WTC11 (cell line): ENCODE measurements at places on chromosomes 7 and 10. TPM values are rescaled to one million over a fixed set of nuclear protein-coding genes. Genes with fewer than 3 reads are reported as not detected.

PAPOLB gene
- 0.23 to 0.31 TPM (median 0.27 TPM) in 3 replicates for total RNA-seq

SNCG gene
- total RNA-seq, result 8.4 to 14.3 TPM (median 12.0 TPM) in 3 replicates

GPNMB gene
- total RNA-seq, result 0.57 to 1.7 TPM (median 1.1 TPM) in 3 replicates

POU6F2 gene
- total RNA-seq, result 2.9 to 3.3 TPM (median 2.9 TPM) in 3 replicates

ARHGEF5 gene
- 80.1 to 115 TPM (median 104 TPM) in 3 replicates for total RNA-seq

C10orf143 gene
- 1.4 to 1.9 TPM (median 1.6 TPM) in 3 replicates for total RNA-seq

C10orf105 gene
- 0.48 to 0.99 TPM (median 0.85 TPM) in 3 replicates for total RNA-seq

SBDS gene
- total RNA-seq, result 22.9 to 25.5 TPM (median 24.5 TPM) in 3 replicates

DYNC1I1 gene
- total RNA-seq, result 2.8 to 3.4 TPM (median 3.3 TPM) in 3 replicates

PRKAR1B gene
- total RNA-seq, result 40.8 to 44.1 TPM (median 43.6 TPM) in 3 replicates

SVOPL gene
- total RNA-seq, result 1.9 to 2.7 TPM (median 2.2 TPM) in 3 replicates

HOXA4 gene
- not detected in 3 replicates for total RNA-seq

OLAH gene
- not detected in 3 replicates for total RNA-seq

MSMB gene
- total RNA-seq, result not detected in 3 replicates

UNCX gene
- not detected in 3 replicates for total RNA-seq

TMEM225B gene
- total RNA-seq, result 0.78 to 0.81 TPM (median 0.78 TPM) in 3 replicates

GARIN1A gene
- 0.14 to 0.15 TPM in 2 of 3 replicates, not detected in the other for total RNA-seq

CACNB2 gene
- total RNA-seq, result 3.2 to 4.4 TPM (median 3.3 TPM) in 3 replicates

SAP25 gene
- 9.3 to 11.7 TPM (median 9.7 TPM) in 3 replicates for total RNA-seq

FHIP2A gene
- total RNA-seq, result 14.3 to 15.5 TPM (median 14.6 TPM) in 3 replicates

SMKR1 gene
- total RNA-seq, result 0.23 to 0.50 TPM (median 0.34 TPM) in 3 replicates

VSTM2A gene
- 0.57 to 2.0 TPM (median 0.98 TPM) in 3 replicates for total RNA-seq

INHBA gene
- total RNA-seq, result 0.16 to 1.0 TPM (median 0.44 TPM) in 3 replicates

CLDN12 gene
- total RNA-seq, result 39.4 to 47.5 TPM (median 44.1 TPM) in 3 replicates

CFAP70 gene
- 0.31 to 0.73 TPM (median 0.39 TPM) in 3 replicates for total RNA-seq

LLCFC1 gene
- total RNA-seq, result not detected in 3 replicates

BLNK gene
- total RNA-seq, result not detected in 3 replicates

ANKRD61 gene
- not detected in 3 replicates for total RNA-seq

STARD3NL gene
- total RNA-seq, result 30.6 to 33.1 TPM (median 32.2 TPM) in 3 replicates

DYDC2 gene
- total RNA-seq, result 1.9 to 3.3 TPM (median 2.4 TPM) in 3 replicates

ABCF2 gene
- 41.3 to 43.7 TPM (median 43.5 TPM) in 3 replicates for total RNA-seq

SMO gene
- 56.9 to 61.4 TPM (median 60.3 TPM) in 3 replicates for total RNA-seq

LRMDA gene
- total RNA-seq, result 0.48 to 0.92 TPM (median 0.78 TPM) in 3 replicates

PCLO gene
- 2.0 to 4.2 TPM (median 3.0 TPM) in 3 replicates for total RNA-seq

CRTAC1 gene
- 1.1 to 1.7 TPM (median 1.2 TPM) in 3 replicates for total RNA-seq

ZP3 gene
- 1.8 to 9.3 TPM (median 3.3 TPM) in 3 replicates for total RNA-seq

CDC14C gene
- total RNA-seq, result 0.07 TPM in 1 of 3 replicates, not detected in the others

TEX47 gene
- total RNA-seq, result not detected in 3 replicates

VSIR gene
- 0.74 to 1.3 TPM (median 0.78 TPM) in 3 replicates for total RNA-seq

NAPEPLD gene
- 6.6 to 7.5 TPM (median 7.4 TPM) in 3 replicates for total RNA-seq

TMEM213 gene
- total RNA-seq, result 0.11 to 0.18 TPM (median 0.11 TPM) in 3 replicates

SEMA4G gene
- total RNA-seq, result 9.7 to 13.0 TPM (median 11.8 TPM) in 3 replicates

NODAL gene
- 41.1 to 57.0 TPM (median 41.5 TPM) in 3 replicates for total RNA-seq
